ENCODE measurements at places on chromosomes 5 and 9.

- no peak for DNase-seq
Observed at GRCh38 chr9:137049544-137050449, 3.8 kb upstream of the NPDC1 start.

DNA sequence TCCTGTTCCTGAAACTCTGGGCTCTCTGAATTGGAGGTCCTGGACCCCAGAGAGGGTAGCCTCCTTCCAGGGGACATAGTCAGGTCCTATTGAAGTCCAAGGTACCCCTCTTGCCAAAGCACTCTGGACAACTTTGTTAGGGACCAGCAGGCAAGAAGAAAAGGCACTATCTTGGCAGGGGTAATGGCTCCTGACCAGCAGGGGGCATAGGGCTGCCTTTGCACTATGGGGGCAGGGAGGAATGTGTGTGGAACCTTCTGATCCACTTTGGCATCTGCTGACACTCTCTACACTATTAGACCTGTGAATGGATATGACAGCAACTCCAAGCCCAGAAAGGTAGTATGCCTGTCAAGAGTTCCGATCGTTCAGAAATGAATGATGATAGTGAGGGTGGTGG, 179.0 kb upstream of the CD180 start:
- no peak for DNase-seq

DNA sequence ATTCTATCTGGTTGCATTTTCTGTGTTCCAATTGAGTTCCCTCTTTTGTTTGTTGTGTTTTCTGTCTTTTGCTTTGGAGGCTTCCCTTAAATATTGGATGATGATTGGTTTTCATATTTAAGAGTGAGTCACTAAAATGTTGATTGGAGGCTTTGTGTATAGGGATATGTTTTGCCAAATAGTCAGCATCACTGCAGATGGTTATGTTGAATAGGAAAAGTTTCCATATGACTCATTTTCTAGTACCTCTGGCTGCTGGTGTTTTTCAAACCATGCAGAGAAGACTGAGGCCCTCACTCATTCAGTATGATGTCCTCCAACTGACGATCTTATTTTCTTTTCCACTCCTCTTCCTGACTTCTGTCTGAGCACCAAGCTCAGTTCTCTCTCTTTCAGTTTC, 1290.0 kb downstream of the EFNA5 start:
- peak; percentile 57 for DNase-seq

- DNase-seq = no peak
Observed at GRCh38 chr9:96026655-96027213, 151.2 kb downstream of the ERCC6L2 start.

GRCh38 chr9:71431931-71432330, 310.5 kb upstream of the TRPM3 start:
- no peak for DNase-seq
